ENCODE measurements at places on chromosomes 6 and 20.

GRCh38 chr6:66965227-66965626 is 1258.2 kb upstream of the EYS start:
- DNase-seq = no peak

- DNase-seq = peak; percentile 36
Observed at GRCh38 chr6:135451617-135452190, 45.8 kb downstream of the AHI1 start.

- DNase-seq = peak; percentile 53
Observed at GRCh38 chr6:7633361-7633760, 43.4 kb downstream of the SNRNP48 start.

GRCh38 chr6:140459209-140459608 is 1084.8 kb upstream of the CITED2 start:
- DNase-seq = no peak

GRCh38 chr20:15986690-15987089 is 586.6 kb downstream of the KIF16B start:
- no peak for DNase-seq

GRCh38 chr20:51803148-51803854 is 980 bp upstream of the SALL4 start:
- DNase-seq = no peak

- DNase-seq = no peak
Observed at GRCh38 chr6:165686596-165687365, 23.7 kb upstream of the PDE10A start.

DNA sequence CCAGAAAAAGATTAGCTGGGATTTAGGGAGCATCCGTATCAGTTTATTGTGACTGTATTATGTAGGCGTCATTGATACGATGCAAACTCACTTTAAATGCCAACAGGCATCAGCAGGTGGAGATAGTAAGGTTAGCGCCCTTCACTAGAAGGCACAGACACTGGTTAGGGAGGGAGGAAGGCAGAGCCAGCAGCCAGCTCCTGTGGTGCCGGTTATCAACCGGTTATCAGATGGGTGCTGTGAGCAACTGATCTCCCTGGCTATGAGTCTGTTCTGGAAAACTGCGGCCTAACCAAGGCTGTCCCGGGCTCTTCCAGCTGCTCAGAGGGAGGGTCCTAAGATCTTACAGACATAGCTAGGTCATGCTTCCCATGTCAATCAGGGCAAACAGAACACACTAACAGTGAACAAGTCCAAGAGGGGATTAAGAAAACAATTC is 47.5 kb upstream of the CD93 start:
- no peak for DNase-seq

DNA sequence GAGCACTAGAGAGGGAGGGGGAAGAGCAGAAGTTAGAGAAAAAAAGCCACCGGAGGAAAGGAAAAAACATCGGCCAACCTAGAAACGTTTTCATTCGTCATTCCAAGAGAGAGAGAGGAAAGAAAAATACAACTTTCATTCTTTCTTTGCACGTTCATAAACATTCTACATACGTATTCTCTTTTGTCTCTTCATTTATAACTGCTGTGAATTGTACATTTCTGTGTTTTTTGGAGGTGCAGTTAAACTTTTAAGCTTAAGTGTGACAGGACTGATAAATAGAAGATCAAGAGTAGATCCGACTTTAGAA is 2.0 kb downstream of the ID4 start:
- no peak for DNase-seq

GRCh38 chr6:135576055-135576454 is 78.5 kb upstream of the AHI1 start:
- no peak for DNase-seq

DNA sequence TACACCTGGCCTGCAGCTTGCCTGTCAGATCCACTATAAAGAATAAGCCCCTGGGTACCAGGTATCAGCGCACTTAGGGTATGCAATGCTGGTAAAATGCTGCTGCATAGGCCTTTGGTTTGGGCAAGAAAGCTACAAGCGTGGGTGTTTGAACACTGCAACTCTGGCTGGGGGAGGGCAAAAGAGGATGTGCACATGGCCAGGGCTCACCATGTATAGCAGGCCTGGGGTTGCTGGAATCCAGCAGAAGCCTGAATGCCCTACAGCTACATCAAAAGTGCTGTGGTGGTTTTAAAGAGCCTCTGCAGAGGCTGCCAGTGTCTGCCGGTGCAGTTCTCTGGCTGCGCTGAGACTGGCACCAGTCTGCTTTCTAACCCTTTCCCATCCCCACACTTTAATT is 51.7 kb downstream of the UQCC1 start:
- DNase-seq = no peak

DNA sequence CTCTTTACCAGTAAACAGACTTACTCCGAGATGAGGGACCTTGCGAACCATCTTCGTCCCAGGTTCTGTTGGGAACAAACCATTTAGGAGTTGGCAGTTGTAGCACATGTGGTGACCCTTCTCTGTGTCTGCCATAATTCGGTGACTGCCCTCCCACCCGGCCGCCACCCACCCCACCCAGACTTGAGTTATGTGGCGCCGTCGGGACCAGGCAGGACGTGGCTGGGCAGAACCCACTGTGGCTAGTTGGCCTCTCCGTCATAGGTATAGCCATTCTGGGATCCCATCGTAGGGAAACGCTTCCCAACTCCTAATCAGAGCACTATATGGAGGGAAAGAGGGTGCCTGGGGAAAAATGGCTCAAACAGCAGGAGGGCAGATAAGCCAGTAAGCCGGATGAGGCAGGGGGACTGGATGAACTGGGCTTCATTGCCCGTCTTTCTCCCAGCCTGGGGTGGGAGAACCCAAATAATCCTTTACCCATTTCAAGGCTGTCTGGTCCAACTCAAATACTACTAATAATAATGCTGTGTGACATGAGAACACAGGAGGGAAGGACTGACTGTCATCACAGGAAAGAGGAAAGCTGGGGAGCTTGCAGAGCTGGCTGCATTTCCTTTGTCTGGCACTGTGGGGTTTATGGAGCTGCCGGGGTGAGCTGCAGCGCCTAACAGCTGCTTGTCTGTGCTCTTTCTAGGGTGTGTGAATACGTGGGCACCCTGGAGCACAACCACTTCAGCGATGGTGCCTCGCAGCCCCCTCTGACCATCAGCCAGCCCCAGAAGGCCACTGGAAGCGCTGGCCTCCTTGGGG is 73.0 kb upstream of the PBOV1 start:
- DNase-seq = no peak

DNA sequence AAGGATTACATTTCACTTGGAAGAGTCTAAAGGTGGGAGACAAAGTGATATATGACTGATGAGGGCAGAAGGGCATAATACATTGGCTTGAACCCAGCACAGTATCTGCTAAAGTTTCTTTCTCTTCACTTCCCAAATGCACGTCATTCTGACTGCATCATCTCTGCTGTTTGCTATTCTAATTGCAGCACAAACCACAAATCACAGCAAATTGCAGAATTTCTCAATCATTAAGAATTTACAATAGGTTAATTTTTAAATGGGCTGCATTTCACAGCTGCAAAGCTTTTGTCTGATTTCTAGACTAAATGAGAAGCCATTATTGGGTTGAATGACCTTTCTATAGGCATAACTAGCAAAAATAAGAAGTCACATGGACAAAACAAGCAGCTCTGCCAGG is 337.0 kb downstream of the RNGTT start:
- no peak for DNase-seq

GRCh38 chr6:81979767-81980166 is 227.3 kb upstream of the TENT5A start:
- DNase-seq = no peak

- no peak for DNase-seq
Observed at GRCh38 chr6:16510245-16510644, 251.0 kb downstream of the ATXN1 start.

DNA sequence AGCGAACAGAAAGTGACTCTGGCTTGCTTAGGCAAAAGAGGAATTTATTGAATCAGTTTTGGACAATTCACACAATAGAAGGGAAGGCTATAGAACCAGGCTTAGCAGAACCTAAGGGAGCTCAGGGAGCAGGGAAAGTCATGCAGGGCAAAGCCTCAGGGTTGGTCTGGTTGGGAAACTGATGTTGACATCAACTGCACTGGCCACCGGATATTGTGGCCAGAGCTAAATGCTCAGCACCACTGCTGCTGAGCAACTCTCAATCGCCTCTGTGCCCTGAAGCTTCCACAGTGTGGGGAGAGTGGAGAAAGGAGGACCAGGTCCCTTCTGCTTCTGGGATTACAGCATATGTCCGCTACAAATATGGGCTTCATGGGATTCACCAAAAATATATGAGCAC is 93.3 kb upstream of the GCM1 start:
- DNase-seq = no peak

GRCh38 chr6:127483399-127484055 is 24.3 kb upstream of the KIAA0408 start:
- DNase-seq = peak; percentile 97

- no peak for DNase-seq
Observed at GRCh38 chr6:116450769-116451740, 10.1 kb upstream of the CALHM6 start.

- no peak for DNase-seq
Observed at GRCh38 chr6:40474937-40475336, 112.2 kb downstream of the LRFN2 start.

DNA sequence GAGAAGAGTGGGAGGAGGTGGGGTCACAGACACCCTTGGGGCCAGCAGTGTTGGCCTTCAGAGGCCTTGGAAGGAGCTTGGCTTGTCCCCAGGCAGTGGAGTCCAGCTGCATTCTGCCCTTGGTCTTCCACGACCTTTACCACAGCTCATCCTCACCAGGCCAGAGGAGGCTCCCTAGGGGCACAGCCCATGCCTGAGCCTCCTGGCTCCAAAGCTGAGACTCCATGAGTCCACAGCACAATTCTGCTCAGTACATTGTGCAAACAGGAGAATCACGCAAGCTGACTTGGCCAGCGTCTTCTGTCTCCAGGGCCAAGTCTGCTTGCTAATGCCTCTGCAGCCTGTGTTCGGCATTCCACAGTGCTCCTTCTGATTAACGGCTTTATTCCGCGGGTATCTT is 337.2 kb downstream of the SMOC2 start:
- DNase-seq = no peak

DNA sequence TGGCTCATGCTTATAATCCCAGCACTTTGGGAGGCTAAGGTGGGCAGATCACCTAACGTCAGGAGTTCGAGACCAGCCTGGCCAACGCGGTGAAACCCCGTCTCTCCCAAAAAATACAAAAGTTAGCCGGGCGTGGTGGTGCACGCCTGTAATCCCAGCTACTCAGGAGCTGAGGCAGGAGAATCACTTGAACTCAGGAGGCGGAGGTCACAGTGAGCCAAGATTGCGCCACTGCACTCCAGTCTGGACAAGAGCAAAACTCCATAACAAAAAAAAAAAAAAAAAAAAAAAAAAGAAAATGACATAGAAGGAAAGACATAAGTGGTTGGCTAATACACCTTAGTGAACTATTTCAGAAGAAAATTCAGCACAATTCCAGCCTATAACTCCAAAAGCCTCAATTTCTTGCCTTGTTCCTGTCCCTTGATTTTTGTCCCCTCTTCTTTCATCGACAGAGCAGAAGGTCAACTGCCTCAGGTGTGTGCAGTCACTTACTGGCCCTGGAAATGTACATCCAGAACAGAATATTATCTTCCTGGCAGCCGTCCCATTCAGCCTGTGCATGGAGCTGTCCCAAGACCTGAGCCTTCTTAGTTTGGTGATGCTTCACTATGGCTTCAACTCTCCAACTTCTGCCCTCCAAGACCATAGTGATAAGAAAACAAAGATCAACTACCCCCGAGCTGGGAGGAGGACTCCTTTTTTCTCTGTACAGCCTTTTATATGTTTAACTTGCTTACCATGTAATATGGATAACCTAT is 117.6 kb downstream of the LY86 start:
- no peak for DNase-seq

DNA sequence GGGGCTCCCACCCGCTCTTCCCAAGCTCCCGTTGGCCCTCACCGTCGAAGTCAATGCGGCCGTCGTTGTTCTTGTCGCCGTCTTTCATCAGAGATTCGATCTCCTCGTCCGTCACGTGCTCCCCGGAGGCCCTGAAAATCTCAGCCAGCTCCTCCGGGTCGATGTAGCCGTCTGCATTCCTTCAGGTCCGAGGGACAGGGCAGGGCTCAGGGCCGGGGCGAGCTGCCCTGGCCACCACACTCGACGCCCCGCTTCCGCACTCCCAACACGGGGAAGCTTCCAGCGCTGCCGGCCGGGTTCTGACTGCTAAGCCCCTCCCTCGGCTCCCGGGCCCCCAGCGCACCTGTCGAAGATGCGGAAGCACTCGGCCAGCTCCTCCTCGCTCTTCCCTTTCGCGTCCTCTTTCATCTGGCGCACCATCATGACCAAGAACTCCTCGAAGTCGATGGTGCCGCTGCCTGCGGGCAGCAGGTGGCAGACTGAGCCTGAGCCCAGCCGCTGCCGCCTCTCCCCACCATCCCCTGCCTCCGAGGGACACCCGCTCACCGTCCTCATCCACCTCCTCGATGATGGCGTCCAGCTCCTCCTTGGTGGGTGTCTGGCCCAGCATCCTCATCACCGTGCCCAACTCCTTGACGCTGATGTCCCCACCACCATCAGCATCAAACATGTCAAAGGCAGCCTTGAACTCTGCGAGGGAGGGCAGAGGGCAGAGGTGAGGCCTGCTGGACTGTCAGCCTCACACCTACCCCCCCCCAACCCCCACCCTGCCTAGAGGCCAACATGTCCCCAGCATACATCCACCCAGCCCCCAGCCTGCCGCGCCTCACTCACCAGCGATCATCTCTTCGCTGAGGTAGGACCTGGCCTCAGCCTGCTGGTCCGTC is 2.9 kb downstream of the TNNC2 start:
- DNase-seq = no peak

GRCh38 chr6:112291161-112291762 is 36.9 kb upstream of the LAMA4 start:
- peak; percentile 18 for DNase-seq

GRCh38 chr6:144217264-144217663 is 66.9 kb downstream of the STX11 start:
- no peak for DNase-seq

GRCh38 chr6:116536216-116536621 is 9.3 kb downstream of the TRAPPC3L start:
- DNase-seq = peak; percentile 62

- DNase-seq = no peak
Observed at GRCh38 chr6:39214846-39215639, 14.2 kb downstream of the KCNK5 start.

GRCh38 chr20:62407221-62407992 is at the start of gene CABLES2:
Gene CABLES2, minus strand, starts transcription at chr20:62407285. Its CDS starts 9 bp downstream, at chr20:62407276.
- DNase-seq = peak; percentile 91

- no peak for DNase-seq
Observed at GRCh38 chr6:125546841-125547251, 202.6 kb upstream of the HEY2 start.

DNA sequence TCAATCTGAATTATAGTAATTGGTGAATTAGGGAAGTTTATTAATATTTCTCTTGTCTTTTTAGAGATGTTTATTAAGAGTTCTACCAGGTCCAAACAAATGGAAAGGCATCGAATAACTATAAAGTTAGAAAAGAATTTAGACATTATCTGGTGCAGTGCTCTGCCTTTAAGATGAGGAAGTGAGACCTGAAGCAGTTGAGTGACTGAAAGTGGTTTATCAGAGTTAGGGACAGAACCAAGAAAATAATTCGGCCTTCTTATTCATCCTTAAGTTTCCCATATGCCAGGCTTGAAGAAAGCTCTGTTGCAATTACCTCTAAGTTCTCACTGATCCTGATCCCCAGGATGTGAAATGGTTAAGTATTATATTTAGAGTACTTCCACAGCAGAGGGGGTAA is 94.2 kb upstream of the FLRT3 start:
- no peak for DNase-seq

- DNase-seq = no peak
Observed at GRCh38 chr6:160949531-160949930, 42.0 kb upstream of the MAP3K4 start.

GRCh38 chr20:51766994-51767866 is 960 bp downstream of the ATP9A start:
- DNase-seq = peak; percentile 78

GRCh38 chr20:47487175-47487917 is 14.3 kb upstream of the NCOA3 start:
- no peak for DNase-seq
